ENCODE measurements at places on chromosomes 7 and 10.

GRCh38 chr7:43431020-43431595, 151.8 kb upstream of the STK17A start:
- DNase-seq: no peak

DNA sequence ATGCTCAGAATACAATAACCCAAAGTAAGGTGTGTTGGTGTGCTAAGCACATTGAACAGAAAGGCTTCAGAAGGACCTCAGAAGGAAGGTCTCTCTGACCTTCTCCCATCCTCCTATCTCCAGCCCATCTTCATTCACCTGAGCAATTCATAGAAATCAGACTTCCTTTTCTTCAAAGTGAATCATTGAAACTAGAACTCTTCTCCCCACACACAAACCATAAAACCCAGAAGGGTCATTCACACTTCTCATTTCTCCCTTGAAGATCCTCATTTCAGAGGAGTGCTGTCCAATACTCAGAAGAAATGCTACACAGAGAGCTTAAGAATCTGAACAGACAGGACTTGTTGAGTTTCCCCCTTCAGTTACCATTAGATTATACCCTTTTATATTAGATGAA, 89.5 kb downstream of the VWDE start:
- DNase-seq: no peak

GRCh38 chr10:62804356-62805230, at the start of gene ADO:
TSS of gene ADO (plus strand) at chr10:62804720. CDS start at chr10:62805060, 340 bp downstream.
- peak; percentile 73 for DNase-seq

GRCh38 chr7:157274991-157275427, 61.8 kb upstream of the DNAJB6 start:
- no peak for DNase-seq

GRCh38 chr7:78398576-78398975, 600.0 kb downstream of the PHTF2 start:
- no peak for DNase-seq

DNA sequence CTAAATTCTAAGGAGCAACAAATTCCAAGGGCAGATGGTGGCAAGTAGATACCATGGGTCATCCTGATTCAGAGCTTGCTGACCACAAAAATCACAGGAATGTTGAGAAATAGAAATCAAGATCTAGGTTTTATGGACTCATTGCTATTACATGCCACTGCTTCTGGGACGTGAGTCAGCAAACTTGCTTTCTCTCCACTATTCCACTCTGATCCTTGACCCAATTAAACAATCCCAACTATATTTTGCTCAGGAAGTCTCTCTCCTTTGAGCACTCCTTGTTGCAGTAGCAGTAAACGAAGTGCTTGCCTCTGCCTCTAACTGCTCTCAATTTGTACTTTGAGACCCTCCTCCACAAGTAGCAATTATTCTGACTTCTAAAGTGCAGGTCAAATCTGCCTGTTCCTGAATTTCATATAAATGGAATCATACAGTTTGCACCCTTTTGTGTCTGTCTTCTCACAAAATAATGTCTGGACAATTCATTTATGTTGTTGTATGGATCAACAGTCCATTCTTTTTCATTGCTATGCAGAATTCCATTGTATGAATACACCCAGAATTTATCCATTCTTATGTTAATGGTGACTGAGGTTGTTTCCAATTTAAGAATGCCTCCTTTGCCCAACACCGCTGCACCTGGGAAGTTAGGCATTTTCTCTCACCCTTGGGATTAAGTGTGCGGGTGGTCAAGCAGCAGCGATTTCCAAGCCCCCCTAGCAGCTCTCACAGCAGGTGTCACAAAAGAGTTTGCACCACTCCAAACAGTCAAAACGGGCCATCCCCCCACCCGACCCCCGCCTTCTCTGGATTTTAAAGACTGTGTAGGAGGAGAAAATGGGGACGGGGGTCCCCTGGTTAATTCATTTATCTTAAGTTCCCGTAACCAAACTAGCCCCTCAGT, 35.9 kb downstream of the ACSM6 start:
- DNase-seq: no peak

- DNase-seq: no peak
Measured at GRCh38 chr10:85624511-85624910, 742.1 kb downstream of the GRID1 start.

Measured in NCI-H524 (cell line).